Trophoblast cell (in vitro differentiated cells and primary cell): ENCODE measurements at places on chromosomes 2 and 18.

GRCh38 chr2:88880441-88880953 is 189.0 kb downstream of the RPIA start:
- H3K4me1 ChIP-seq = no peaks in the 10 kb centered on the region
- H3K4me3 ChIP-seq = no peak overlapping the region
- H3K36me3 ChIP-seq = no peaks in the 10 kb centered on the region
- DNase-seq = peak; percentile 81
- no peaks in the 10 kb centered on the region for H3K27me3 ChIP-seq

DNA sequence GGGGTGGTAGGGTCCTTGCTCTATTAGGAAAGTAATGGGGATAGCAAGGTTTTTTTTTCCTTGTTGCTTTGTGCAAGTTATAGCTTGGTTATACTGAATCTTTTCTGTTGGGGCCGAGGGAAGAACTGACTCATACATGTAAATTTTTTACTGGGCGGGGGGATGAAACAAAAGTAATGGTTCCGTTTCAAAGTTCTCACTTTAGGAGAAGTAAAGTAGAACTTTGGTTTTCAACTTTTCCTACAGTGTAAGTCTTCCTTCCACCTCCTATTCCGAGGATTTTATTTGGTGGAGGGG is 1.1 kb downstream of the AFTPH start:
- no peaks in the 10 kb centered on the region for H3K27me3 ChIP-seq
- peak; percentile 48 for DNase-seq
- H3K36me3 ChIP-seq = no peaks in the 10 kb centered on the region
- no peak overlapping the region for H3K27ac ChIP-seq
- no peaks in the 10 kb centered on the region for H3K4me1 ChIP-seq

DNA sequence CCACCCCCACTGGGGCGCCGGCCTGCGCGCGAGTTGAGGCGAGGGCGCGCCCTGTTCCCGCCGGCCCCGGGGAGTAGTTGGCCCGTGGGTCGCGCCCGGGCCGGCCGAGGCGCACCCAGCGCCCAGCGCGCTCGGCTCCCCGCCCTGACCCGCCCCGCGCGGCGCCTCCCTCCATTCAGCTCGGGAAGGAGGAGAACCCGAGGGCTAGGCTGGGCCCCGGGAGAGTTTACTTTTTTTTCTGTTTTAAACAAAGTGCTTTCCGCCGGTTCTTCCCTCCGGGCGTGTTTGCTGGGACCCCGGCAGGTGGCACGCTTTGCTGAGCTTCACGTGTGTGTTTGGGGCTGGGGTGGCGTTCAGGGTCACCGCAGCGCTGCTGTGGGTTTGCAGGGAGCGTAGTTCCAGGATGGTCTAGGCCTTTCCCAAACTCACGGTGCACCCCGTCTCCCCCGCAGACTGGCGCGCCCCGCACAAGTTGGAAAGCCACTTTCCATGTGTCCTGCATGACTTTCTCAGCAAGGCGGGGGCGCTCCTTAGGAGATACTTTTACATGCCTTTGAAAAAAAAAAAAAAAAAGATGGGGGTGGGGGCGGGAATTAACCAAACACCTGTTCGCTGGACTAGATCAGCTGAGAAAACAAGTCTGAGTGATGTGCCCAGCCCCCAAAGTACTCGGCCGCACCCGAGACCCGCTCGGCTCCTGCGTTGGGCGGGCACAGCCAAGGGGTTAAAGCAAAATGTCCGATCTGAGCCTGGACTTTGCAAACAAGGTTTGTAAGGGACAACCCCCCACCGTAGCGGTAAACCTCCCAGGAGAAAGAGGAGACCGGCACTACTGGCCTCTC is 825 bp downstream of the ITGA6 start:
- H3K27ac ChIP-seq = no peak overlapping the region
- DNase-seq = no peak
- H3K4me3 ChIP-seq = peak overlapping the region; percentile 75

- no peak overlapping the region for H3K27ac ChIP-seq
- no peaks in the 10 kb centered on the region for H3K27me3 ChIP-seq
- H3K4me1 ChIP-seq = peaks cover 4% of the 10 kb centered on the region
- H3K4me3 ChIP-seq = no peak overlapping the region
- no peaks in the 10 kb centered on the region for H3K36me3 ChIP-seq
- no peak for DNase-seq
These were observed 138.3 kb upstream of the TTC39C start for GRCh38 chr18:23875966-23876895.

DNA sequence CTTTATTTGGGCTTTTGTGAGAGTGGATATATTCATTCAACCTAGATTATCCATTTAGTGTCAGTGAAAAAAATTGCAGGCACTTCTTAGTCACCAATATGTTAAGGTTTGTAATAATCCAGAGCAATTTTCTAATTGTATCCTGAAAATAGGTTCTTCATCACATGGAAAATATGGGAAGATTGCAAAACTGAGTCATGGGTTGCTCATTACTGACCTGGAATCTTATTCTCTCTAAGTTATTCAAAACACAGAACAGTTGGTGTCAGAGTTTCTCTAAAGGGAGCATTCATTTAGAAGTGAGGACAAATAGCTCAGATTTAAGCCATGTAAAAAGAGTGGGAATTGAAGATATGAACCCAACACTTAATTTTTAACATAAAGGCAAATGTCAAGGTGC is 181.3 kb downstream of the IKZF2 start:
- no peak overlapping the region for H3K27ac ChIP-seq
- H3K4me3 ChIP-seq = no peak overlapping the region
- H3K36me3 ChIP-seq = no peaks in the 10 kb centered on the region
- no peaks in the 10 kb centered on the region for H3K4me1 ChIP-seq
- no peak for DNase-seq
- no peaks in the 10 kb centered on the region for H3K27me3 ChIP-seq

GRCh38 chr2:59932341-59932740 is 621.1 kb downstream of the BCL11A start:
- H3K27me3 ChIP-seq = no peaks in the 10 kb centered on the region
- H3K4me3 ChIP-seq = no peak overlapping the region
- no peak overlapping the region for H3K27ac ChIP-seq
- no peak for DNase-seq

DNA sequence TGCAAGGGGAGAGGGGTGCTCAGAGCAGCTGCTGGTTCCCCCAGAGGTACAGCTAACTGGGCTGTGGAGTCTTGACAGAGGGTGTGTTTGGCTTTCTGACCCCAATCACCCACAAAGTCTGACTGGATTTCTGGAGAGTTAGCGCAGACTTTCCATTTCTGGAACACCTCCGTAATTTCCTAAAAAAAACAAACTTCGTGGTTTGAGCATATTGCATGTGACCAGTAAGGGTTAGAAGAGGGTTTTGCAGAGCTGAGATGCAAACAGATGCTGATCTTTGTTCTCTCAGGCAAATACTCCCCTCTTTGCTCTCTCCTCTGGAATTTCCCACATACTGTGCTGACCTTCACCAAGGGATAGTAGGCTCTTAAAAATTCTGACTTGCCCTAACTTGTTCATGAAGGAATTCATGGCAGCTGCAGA is 44.5 kb upstream of the TMEM247 start:
- H3K27ac ChIP-seq = peak overlapping the region; percentile 80
- H3K4me3 ChIP-seq = no peak overlapping the region
- no peak for DNase-seq
- peaks cover 11% of the 10 kb centered on the region for H3K4me1 ChIP-seq

- peaks cover 2% of the 10 kb centered on the region for H3K36me3 ChIP-seq
- peaks cover 4% of the 10 kb centered on the region for H3K4me1 ChIP-seq
- DNase-seq = no peak
- no peak overlapping the region for H3K4me3 ChIP-seq
These were observed 89.0 kb downstream of the ZNF521 start for GRCh38 chr18:25262920-25263319.
